Activated CD4-positive, alpha-beta T cell treated with anti-CD3 and anti-CD28 coated beads, Interleukin-2, amount 10 ng/mL, durations not matched to agents 24 days and 14 days (primary cell): ENCODE measurements at places on chromosomes 11 and 22. TPM values are rescaled to one million over a fixed set of nuclear protein-coding genes. Genes with fewer than 3 reads are reported as not detected.

The DNAJB7 gene
- total RNA-seq, result not detected in 2 replicates

DNA sequence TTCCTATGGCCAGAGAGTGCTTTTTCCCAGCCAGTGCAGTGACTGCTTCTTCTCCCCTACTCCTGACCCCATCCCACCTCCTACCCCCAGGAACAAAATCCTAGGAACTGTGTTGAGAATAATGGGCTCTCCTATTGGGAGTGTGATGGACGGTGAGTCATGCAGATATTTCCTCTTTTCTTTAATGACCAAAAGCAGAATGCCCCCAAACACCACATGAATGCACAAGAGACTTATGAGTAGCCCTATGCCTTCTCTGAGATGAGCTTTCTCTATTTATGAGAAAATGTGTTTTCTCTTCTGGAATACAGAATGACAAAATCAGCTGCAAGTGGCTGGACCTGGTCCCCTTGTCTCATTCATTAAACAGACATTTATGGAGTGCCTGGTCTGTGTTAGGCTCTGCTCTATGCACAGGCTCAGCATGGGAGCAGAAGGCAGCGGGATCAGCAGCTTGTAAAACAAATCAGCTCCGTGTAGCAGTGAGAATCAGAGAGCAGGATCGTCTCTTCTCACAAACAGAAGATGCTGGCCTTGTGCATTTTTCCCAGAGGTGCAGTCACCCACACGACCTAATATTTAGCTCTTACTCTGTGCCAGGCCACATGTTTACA, 47.5 kb upstream of the GALNT18 start:
- H3K27me3 ChIP-seq, result peaks cover 11% of the 10 kb centered on the region
- H3K4me1 ChIP-seq, result no peaks in the 10 kb centered on the region
- DNase-seq, result peak; percentile 38
- no peak overlapping the region for H3K27ac ChIP-seq
- no peaks in the 10 kb centered on the region for H3K36me3 ChIP-seq
- H3K4me3 ChIP-seq, result no peak overlapping the region

The HSPB2 gene
- total RNA-seq, result not detected in 2 replicates

GRCh38 chr22:19904174-19904856, 37.3 kb upstream of the COMT start:
- peaks cover under 1% of the 10 kb centered on the region for H3K4me1 ChIP-seq
- H3K4me3 ChIP-seq, result no peak overlapping the region
- no peak overlapping the region for H3K27ac ChIP-seq
- H3K36me3 ChIP-seq, result no peaks in the 10 kb centered on the region
- H3K27me3 ChIP-seq, result no peaks in the 10 kb centered on the region

The OR8G1 gene
- total RNA-seq, result not detected in 2 replicates

The PIK3IP1 gene
- 12.4 TPM in 2 replicates for total RNA-seq

DNA sequence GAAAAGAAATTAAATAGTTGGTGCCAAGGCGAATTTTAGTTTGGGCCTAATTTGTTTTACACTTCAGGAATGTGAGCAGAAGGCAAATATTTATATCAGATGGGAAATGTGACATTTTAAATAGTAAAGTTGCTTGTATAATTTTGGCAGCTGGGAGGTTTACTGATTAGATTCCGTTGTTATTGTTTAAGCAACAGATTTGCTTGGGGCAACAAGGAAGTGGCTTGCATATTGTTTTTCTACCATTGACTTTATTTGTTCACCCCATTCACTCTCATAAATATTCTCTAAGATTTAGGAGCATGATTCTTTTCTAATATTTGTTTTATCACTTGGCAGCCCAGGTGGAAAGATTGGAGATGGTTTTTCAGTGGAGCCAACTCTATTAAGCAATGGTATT, 40.5 kb upstream of the RAG2 start:
- H3K4me3 ChIP-seq, result no peak overlapping the region
- no peaks in the 10 kb centered on the region for H3K4me1 ChIP-seq
- no peak overlapping the region for H3K27ac ChIP-seq
- no peaks in the 10 kb centered on the region for H3K36me3 ChIP-seq
- H3K27me3 ChIP-seq, result peaks cover 2% of the 10 kb centered on the region
- DNase-seq, result no peak

- H3K4me3 ChIP-seq, result no peak overlapping the region
- H3K36me3 ChIP-seq, result no peaks in the 10 kb centered on the region
- H3K27ac ChIP-seq, result no peak overlapping the region
- peaks cover 24% of the 10 kb centered on the region for H3K4me1 ChIP-seq
These were observed 117.8 kb downstream of the FAM76B start for GRCh38 chr11:95671768-95672167.

The SMIM35 gene
- total RNA-seq, result 0.14 and 0.28 TPM in 2 replicates

DNA sequence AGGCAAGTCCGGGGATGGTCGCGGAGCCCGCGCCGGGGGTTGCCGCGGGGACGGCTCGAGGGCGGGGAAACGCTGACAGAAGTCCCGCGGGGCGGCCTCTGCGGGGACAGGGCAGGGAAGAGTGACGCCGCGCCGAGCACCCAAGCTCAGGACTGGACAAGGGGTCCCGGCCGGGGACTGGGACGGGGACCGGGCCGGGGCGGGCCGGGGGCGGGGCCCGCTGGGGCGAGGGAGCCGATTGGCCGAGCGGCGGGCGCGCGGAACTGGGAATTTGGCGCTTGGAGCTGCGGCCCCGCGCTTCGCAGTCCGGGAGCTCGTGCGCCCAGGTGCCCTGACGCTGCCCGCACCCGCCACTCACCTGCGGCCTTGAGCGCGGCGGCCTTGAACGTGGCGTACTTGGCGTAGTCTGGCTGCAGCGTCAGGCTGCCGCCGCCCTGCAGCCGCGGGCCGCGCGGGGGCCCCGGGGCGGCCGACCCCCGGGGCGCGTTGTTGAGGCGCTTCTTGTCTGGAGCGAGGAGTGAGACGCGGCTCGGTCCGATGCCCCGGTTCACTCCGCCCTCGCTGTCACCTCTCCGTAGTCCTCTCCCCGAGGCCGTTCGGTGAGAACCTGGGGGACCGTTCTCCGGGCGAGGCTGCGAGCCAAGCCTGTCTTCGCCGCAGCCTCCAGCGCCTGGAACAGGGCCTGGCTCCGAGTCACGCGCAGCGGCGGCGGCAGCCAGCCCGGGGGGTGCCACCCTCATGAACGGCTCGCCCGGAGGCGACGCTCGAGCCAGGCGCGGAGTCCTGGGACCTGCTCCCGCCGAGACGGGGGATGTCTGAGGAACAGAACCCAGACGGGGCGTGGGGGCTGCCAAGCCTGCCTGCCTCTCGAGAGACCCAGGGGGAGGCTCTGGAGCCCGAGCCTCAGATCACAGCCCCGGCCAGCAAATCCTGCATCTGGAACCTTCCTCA, 4.5 kb downstream of the SHISA8 start:
- peaks cover 28% of the 10 kb centered on the region for H3K36me3 ChIP-seq
- no peak overlapping the region for H3K27ac ChIP-seq
- H3K4me1 ChIP-seq, result peaks cover 32% of the 10 kb centered on the region
- H3K27me3 ChIP-seq, result peaks cover 28% of the 10 kb centered on the region
- peak; percentile 76 for DNase-seq

DNA sequence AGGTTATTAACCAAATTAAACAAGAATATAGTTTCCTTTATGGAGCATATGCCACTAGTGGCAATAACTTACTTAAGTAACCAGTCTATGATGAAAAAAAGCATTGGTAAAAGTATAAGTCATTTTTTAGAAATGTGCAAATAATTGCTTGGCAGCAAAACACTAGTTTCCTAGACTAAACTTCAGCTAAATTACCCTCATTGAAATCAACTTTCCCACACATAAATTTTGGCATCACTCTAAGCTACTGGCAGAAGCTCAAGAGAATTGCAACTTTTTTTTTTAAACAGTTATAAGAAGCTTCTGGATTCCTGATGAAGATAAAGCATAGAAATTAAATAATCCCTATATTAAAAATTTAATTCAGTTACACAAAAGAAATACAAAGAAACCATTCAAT, 12.5 kb downstream of the CCDC34 start:
- no peaks in the 10 kb centered on the region for H3K4me1 ChIP-seq
- no peaks in the 10 kb centered on the region for H3K27me3 ChIP-seq
- DNase-seq, result no peak
- no peak overlapping the region for H3K27ac ChIP-seq

The CNTN5 gene
- total RNA-seq, result not detected in 2 replicates

- no peak overlapping the region for H3K4me3 ChIP-seq
- H3K27ac ChIP-seq, result no peak overlapping the region
- H3K36me3 ChIP-seq, result no peaks in the 10 kb centered on the region
- no peak for DNase-seq
- H3K4me1 ChIP-seq, result no peaks in the 10 kb centered on the region
- H3K27me3 ChIP-seq, result no peaks in the 10 kb centered on the region
These were observed 20.3 kb downstream of the OR5J2 start for GRCh38 chr11:56196705-56197104.

GRCh38 chr11:124536520-124536919, 6.9 kb downstream of the OR8B12 start:
- peaks cover 5% of the 10 kb centered on the region for H3K27me3 ChIP-seq
- no peaks in the 10 kb centered on the region for H3K36me3 ChIP-seq
- H3K4me3 ChIP-seq, result no peak overlapping the region
- H3K27ac ChIP-seq, result no peak overlapping the region

DNA sequence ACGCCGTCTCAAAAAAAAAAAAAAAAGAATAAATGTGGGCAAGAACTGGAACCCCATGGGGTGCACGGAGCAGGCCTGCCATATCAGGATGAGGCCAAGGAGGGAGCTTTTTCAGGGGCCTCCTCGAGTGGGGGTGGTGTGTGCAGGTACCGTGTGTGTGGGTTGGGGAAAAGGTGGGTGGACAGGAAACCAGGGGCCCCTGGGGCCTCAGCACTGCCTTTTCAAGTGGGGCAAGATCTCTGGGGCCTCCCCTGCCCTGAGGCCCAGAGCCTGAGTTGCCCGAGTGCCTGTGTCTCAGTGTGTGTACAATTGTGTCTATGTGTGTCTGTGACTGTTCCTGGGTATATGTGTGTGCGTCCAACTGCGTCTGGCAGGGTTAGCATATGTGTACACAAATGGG, 23.8 kb downstream of the TEF start:
- H3K27ac ChIP-seq, result peak overlapping the region; percentile 65
- DNase-seq, result no peak
- no peaks in the 10 kb centered on the region for H3K27me3 ChIP-seq

DNA sequence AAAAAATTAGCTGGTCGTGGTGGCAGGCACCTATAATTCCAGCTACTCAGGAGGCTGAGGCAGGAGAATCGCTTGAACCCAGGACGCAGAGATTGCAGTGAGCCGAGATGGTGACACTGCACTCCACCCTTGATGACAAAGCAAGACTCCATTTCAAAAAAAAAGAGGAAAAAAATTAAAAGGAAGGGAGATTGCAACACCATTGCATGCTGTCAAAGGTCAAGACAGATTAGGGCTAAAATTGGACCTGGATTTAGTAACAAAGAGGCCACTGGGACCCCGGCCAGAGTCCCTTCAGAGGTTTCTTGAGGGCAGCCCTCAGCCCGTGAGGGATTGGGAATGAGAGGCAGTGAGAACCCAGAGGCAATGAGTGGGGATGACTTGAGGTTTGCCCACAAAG, 8.2 kb upstream of the MAFF start:
- H3K27ac ChIP-seq, result no peak overlapping the region
- peaks cover 6% of the 10 kb centered on the region for H3K4me1 ChIP-seq
- H3K4me3 ChIP-seq, result no peak overlapping the region
- no peaks in the 10 kb centered on the region for H3K36me3 ChIP-seq
- DNase-seq, result no peak

The BTBD18 gene
- total RNA-seq, result not detected in 2 replicates

DNA sequence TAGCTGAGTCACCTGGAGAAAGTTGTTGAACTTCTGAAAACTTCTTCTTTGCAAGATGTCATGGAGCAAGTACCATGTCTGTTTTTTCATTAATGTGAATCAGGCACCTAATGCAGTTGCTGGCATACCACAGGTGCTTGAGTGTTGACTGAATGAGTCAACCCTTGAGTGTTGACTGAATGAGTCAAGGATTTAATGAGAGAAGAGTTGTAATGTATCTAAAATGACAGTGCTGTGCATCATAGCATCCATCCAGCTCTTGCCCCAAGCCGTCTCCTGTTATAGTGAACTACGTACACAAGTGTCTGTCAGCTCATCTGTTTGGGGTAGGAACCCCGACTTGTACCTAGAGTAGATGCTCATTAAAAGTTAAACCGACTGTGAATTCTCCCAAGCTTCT, 93.1 kb downstream of the CWC15 start:
- peaks cover 25% of the 10 kb centered on the region for H3K4me1 ChIP-seq
- no peak for DNase-seq
- H3K4me3 ChIP-seq, result no peak overlapping the region
- H3K36me3 ChIP-seq, result no peaks in the 10 kb centered on the region
- H3K27me3 ChIP-seq, result no peaks in the 10 kb centered on the region

- no peaks in the 10 kb centered on the region for H3K27me3 ChIP-seq
- H3K27ac ChIP-seq, result no peak overlapping the region
- no peaks in the 10 kb centered on the region for H3K36me3 ChIP-seq
These were observed 1188.2 kb upstream of the RAG2 start for GRCh38 chr11:37786214-37786755.

DNA sequence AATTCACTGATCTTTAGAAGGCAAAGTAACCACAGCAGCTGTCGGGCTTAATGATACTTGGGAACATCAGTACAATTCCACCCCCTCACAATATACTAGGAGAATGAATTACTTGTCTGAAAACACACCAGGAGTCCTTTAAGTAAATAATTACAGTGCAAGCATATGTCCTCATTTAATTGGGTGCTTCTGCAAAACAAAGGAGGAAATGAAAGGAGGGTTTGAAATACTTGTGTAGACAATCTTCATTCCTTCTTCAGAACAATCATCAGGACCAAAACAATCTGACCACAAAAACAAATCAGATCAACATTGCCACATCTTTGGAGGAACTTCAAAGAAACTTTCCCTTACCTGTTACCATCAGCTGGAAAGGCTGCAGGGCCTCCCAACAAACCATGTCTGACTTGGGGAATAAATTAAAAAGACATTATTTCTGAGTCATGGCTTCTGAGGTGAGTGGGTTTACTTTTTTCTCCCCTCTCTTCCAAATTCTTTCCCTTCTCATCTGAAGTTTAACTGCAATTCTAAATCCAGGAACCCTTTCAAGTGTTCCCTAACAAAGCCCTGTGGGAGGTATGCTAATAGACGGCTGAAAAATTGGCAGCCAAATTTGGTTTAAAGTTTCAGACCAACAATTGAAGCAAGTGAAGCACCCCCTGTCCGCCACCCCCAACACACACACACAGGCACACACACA, 12.5 kb upstream of the CCDC117 start:
- peaks cover 2% of the 10 kb centered on the region for H3K36me3 ChIP-seq
- H3K4me1 ChIP-seq, result peaks cover 4% of the 10 kb centered on the region
- no peak overlapping the region for H3K27ac ChIP-seq
- H3K27me3 ChIP-seq, result peaks cover 3% of the 10 kb centered on the region
- DNase-seq, result no peak
